ENCODE measurements at places on chromosomes 2 and 18.

DNA sequence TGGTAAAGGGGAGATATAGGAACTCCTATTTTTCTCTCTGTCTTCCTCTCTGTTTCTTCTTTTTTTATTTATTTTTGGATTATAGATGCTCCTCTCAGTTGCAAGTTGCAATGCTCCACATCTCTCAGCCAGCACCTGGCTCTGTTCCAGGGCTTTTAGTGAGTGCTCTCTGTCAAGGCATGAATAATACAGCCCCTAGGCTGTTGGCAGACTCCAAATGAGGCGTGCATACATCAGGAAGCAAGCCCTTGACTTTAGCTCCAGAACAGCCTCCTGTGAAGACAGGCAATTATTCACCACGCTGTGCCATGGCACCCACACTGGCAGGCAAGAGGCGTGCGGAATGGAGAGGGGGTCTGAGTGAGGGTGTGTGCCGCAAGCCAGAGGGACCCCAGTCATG lies 228.1 kb upstream of the PXDN start:
- DNase-seq: peak; percentile 33

- DNase-seq: peak; percentile 37
Observed at GRCh38 chr2:42025151-42025582, 22.7 kb upstream of the PKDCC start.

GRCh38 chr2:227610123-227610522 lies 4.5 kb downstream of the SCYGR3 start:
- DNase-seq: no peak

DNA sequence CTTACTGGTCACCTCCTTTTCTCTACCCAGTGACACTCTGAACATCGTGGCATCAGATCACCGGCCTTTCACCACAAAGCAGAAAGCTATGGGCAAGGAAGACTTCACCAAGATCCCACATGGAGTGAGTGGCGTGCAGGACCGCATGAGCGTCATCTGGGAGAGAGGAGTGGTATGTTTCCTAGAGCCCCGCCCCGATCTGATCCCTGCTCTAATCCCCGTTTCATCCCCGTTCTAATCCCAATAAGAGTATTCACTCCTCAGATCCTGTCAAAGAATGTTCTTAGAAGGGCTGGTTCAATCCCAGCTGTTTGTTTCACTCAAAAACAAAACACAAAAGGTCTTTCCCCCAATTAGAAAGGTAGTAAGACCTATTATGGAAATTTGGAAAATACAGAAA lies 30.4 kb upstream of the MAPRE3 start:
- no peak for DNase-seq

GRCh38 chr18:79615091-79615490 lies 64.5 kb upstream of the CTDP1 start:
- DNase-seq: no peak

DNA sequence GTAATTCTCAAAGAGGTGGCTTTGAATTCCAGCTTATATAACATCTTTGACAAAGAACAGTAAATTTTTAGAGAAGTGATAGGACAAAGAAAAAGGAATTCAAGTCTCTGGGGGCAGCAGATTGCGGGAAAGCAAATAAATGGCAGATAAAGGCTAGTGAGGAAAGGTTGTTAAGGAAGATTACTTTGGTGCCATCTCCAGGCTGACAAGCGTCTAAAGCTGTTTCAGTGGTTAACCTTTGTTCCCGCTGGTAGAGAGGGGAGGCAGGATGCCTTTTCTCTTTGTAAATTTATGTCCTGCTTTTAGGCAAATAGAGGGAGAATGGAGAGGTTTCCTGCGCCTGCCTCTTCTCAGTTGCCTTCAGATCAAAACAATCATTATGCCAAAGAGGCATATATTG lies 431.2 kb upstream of the CHST9 start:
- DNase-seq: no peak

DNA sequence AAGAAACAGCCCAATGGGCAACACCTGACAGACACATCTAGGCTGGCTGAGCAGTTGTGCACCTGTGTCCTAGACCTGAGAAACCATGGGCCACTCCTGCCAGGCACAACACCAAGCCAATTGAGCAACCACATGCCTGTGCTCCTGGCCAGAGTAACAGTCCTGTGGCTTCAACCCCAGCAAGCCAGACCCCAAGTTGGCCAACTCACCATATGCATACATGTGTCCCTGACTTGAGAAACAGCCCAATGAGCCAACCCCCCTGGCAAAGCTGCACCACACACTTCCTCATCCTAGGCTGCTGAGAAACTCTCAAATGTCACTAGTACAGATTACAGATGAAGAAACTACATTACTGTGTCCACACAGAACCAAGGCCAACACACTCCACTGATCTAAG lies 36.6 kb downstream of the USP34 start:
- DNase-seq: no peak

GRCh38 chr18:63578357-63578958 lies 8.7 kb upstream of the SERPINB13 start:
- DNase-seq: peak; percentile 40

DNA sequence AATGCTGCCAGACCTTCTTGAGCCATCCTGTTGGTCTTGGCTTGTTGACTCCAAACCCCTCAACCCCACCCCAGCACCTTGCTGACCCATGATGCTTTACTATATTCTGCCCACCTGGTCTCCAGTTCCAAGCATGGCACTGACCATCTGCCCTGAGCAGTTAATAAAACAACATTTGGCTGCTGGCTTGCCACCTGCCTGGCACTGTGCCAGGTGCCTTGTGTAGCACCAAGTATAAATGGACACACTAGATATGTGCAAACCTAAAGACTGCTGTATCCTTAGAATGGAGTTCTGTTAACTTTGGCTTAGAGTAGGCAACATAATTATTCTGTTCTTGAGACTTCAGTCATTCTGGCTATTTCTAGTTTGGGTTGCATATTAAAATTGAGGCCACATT lies 91.4 kb downstream of the ACSL3 start:
- no peak for DNase-seq

DNA sequence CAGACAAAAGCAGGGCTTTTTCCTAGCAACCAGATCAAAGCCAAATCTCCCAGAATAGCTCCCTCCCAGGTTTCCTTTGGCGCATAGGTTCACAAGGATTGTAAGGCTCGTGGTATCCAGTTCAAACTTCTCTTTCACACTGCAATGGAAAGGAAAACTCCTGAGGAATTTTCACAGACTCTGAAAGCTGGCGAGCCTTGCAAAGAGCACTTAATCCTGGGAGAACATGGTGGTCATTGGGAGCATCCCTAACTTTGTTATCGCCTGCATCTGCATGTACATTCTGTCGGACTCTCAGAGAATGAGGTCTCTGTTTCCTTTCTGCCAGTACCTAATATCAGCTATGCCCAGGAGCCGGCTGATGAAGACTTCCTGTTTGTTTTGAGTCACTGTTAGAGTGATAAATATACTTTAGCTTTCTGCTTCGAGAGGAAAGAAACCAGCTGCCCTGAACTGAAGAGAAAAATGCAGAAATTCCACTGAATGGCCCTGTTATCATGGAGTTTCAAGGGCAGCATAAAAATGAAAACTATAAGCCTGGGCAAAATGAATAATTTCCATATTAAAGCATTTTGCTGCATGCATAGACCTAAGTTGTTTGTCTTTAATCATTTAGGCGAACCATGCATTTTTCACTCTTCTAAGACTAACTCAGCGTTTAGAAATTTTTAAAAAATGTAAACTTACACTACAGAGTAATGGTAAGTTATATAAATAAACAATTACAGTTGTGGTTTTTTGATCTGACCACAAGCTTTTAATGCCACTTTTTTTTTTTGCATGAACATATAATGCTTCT lies 76.4 kb upstream of the ZEB2 start:
- no peak for DNase-seq

DNA sequence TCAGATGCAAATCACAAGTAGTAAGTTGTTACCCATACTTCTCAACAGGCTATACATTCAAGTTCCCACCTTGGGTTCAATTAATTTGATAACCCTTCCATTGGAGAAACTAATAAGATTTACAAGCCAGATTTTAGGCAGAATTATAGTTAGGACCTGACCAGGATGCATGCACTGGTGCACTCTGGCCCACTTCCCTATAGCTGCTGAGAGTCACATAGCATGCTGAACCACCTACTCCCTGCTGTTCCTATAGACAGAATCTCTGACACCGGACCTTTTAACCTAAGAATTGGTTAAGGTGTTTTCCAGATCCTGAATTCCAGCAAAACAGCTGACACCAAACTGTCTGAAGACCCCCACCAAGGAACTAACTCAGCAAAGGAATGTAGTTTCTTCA lies 26.2 kb downstream of the FAM210A start:
- DNase-seq: no peak

- DNase-seq: no peak
Observed at GRCh38 chr2:201255408-201256033, 4.8 kb upstream of the CASP8 start.

DNA sequence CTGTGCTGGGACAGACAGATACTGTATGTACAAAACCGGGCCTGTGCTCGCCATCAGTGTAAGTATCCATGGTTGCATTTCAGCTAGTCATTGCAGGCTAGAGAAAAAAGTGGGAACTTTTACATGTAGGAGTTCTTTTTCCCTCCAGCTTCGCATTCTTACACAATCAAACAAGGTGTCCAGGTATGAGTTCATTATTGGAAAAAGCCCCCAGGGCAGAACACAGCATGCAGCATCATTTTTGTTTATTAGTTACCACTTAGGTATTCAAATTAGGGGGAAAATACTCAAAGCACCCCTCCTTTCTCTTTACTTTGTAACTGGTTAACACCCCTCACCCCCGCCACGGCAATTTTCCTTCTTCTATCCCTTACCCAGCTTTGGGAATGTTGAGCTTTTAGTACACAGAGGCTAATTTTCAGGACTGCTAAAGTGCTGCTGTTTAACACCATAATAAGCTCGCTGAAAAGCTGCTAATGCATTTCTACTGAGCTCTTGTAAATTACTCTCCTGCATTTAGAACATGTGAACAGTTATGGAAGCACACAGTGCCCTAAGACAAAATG lies 13.6 kb downstream of the UPP2 start:
- no peak for DNase-seq

- DNase-seq: no peak
Observed at GRCh38 chr18:23421277-23421676, 31.8 kb upstream of the RIOK3 start.

DNA sequence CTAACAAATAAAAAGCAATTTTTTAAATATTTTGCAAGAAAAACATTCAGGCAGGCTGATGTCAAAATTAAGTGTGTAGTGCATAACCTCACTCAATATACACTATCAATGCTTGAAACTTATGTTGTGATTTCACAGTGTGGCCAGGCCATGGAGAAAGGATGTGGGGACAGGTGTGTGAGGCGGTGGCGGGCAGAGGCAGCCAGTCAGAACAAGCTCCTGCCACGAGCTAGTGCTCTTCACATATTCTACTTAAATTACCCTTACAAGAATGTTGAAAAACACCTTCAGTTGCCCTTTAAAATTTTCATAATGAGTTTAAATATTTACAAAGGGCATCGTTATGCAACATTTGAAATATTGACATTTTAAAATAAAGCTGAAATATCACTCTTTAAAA lies 43.2 kb downstream of the CYB5A start:
- DNase-seq: no peak

DNA sequence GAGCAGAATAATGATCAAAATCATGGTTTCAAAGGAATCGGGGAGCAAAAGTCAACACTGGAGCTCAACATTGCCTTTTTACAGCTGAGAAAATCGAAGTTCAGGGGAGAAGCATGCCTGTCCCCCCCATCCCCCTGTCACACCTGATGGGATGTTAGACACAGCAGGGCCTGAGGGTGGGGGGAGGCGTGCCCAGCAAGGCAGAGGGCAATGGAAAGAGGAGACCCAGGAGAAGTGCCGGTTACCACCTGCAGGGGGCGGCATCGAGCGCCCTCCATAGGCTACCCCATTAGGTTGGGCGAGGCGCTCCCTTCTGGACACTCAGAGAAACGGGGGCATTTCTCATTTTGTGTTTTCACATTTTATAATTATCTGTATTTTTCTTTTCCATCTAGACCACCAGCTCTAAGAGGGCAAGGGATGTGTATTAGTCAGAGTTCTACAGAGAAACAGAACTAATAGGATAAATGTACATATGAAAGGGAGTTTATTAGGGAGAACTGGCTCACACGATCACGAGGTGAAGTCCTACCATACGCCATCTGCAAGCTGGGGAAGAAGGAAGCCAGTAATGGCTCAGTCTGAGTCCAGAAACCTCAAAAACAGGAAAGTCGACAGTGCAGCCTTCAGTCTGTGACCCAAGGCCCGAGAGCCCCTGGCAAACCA lies 271.3 kb downstream of the LRATD1 start:
- no peak for DNase-seq

GRCh38 chr18:36718705-36719328 lies 110.0 kb downstream of the TPGS2 start:
- DNase-seq: no peak

All from fibroblast of skin of left quadriceps (primary cell).